Stimulated activated CD4-positive, alpha-beta T cell treated with anti-CD3 and anti-CD28 coated beads, Interleukin-1b, Interleukin-23, amount 100 ng/mL, for 1 hour (primary cell): ENCODE measurements at places on chromosomes 2 and 18.

- DNase-seq, result no peak
Observed at GRCh38 chr2:228334180-228334579, 152.7 kb upstream of the SPHKAP start.

DNA sequence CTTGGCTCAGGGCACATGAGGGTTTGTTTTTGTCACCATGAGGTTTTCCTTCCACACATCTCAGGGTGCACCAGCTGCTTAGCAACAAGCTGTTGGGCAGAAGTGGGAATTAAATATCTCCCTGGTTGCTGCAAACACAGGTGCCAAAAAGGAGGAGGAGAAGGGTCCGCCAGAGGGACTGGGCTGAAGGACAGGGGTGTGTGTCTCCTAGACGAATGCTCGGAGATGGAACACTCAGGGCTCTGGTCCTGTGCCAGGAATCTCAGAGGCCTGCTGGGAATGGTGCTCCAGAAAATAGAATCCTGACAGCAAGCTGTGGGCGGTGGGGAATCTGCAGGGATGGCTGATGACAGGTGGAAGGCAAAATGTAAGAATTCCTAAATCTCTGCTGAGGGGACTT, 94.5 kb downstream of the VSNL1 start:
- no peak for DNase-seq

- no peak for DNase-seq
Observed at GRCh38 chr18:71707400-71707799, 836.7 kb downstream of the CBLN2 start.

DNA sequence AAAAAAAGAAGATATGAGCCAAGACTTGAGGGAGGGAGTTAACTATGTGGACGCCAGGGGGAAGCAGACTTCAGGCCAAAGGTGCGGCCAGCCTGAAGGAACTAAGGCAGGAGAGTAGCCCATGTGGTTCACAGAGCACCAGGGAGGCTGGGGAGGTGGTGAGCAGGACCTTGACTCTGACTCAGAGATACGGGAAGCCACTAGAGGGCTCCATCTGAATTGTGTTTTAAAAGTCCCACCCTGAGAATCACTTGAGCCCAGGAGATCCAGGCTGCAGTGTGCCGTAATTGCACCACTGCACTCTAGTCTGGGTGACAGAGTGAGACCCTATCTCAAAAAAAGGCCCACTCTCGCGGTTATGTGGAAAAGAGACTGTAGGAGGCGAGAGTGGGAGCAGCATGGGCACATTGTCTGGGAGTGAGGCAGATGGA, 12.3 kb downstream of the CEP192 start:
- no peak for DNase-seq

GRCh38 chr18:54775686-54776085, 52.6 kb upstream of the RAB27B start:
- DNase-seq, result no peak

DNA sequence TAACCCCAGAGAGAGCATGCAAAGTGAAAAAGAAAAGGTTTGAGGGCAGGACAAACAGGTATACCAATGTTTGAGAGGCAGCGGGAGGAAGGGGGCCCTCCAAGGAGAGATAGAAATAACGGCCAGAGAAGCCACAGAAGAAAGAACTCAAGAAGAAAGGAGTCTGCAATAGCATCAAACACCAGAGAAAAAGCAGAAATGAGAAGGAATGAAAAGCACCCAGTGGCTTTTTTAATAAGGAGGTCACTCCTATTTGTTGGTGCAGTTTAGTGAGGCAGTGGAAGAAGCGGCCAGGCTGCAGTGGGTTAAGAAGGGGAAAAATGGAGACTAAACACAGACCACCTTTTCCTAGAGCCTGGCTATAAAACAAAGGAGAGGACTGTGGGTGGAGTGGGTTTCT, 177.2 kb downstream of the THADA start:
- DNase-seq, result no peak

DNA sequence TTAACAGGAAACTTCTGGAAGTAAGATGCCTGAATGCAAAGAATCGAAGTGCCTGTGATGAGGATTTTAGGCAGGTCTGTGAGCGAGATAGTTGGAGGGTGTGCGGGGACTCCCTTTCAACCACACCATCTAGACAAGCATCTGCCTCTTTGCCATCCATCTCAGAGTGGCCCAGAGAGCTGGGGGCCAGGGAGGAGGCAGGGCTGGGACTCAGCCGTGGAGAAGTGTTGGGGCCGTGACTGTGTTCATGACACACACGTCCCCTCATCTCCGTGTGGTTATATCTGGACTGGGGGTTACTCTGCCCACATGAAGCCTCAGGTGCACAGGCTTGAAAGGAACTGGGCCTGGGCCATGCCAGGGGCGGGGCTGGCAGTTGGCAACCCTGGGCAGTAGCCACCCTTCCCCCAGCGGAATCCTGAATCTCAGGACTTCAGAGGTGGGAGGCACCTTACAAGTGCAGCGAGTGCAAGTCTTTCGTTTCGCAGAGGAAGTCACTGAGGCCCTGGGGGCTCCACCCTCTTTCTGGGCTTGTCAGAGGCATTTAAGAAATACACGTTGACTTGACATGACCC, 112.5 kb downstream of the SLC4A3 start:
- DNase-seq, result no peak

DNA sequence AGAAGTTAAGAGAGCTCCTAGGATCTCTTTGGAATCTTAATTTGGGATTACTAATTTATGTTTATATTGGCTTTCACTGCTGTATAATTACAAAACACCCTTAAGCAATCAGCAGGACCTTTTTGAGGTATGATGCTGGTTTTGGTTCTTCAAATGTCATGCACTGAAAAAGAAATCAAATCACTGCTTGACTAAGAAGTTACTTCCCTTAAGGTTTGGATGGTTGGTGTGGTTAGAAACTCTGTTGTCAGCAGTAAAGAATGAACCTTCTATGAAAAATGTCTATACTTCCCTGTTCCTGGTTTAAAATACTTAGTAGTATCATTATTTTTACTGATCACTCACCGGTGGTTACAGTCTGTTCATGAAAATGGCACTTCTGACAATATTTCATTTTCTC, 5.5 kb downstream of the COLEC12 start:
- DNase-seq, result no peak

GRCh38 chr2:211846036-211846400, 692.6 kb downstream of the ERBB4 start:
- no peak for DNase-seq
